ENCODE measurements at places on chromosomes 6 and 20. TPM values are rescaled to one million over a fixed set of nuclear protein-coding genes. Genes with fewer than 3 reads are reported as not detected.

The RPP21 gene
- 15.7 TPM for total RNA-seq

The OPRL1 gene
- total RNA-seq = 2.7 TPM

The PEX6 gene
- total RNA-seq = 29.7 TPM

The CLIC5 gene
- under 0.01 TPM for total RNA-seq

The SLC22A16 gene
- total RNA-seq = not detected

The VGLL2 gene
- total RNA-seq = not detected

The GRM4 gene
- total RNA-seq = under 0.01 TPM

- DNase-seq = no peak
These were observed 145.2 kb downstream of the DTNBP1 start for GRCh38 chr6:15517600-15517999.

GRCh38 chr6:34900321-34901031, 11.4 kb downstream of the ANKS1A start:
- no peak for DNase-seq

GRCh38 chr6:3453413-3454272, 3.2 kb downstream of the SLC22A23 start:
- no peak for DNase-seq

GRCh38 chr6:17964633-17965032, 22.8 kb downstream of the KIF13A start:
- no peak for DNase-seq

DNA sequence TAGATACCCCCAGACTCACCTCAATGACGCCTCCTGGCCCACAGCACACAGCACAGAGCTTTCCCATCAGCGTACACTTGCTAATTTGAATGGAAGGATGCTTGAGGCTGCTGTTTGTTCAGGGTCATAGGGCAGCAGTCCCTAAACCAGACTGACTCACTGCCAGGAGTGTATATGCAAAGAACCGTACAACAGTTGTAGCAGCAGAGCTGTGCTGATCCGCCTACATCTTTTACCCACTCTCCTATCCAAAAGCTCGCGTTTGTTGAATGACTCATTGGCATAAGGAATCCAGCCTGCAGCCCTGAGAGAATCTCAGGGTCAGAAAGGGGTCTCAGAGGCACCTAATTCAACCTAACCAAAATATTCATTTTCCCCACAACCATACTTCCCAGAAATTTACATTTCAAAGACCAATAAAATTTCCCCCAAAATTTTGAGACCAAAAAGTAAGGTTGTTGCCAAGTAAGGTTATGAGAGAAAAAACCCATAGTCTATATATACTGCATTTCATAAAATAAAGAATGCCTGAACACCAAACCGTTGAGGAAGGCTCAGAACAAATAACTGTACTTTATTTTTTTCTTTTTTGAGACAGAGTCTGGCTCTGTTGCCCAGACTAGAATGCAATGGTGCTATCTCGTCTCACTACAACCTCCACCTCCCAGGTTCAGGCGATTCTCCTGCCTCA, 35.3 kb upstream of the CCND3 start:
- DNase-seq = no peak

GRCh38 chr6:135323202-135323668, 142.1 kb downstream of the MYB start:
- DNase-seq = no peak
